ENCODE measurements at places on chromosomes 4 and X.

- DNase-seq, result no peak
Measured at GRCh38 chrX:19121466-19121865, 802 bp downstream of the ADGRG2 start.

DNA sequence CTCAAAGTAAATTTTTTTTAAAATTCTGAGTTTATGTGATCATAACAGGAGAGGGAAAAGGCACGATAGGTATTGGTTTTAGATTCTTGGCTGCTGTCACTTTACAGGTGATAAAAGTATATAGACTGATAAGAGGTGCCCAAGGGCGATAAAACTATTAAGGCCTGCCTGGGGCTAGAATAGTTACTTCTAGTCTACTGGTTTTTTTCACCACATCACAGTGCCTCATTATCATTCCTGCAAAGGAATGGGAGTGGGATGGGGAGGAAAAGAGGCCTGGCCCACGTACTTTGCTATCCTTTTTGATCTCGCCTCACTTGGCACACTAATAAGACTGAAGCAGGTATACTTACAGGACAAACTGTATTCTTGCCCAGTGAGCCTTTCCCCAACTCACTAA is 46.6 kb downstream of the CXorf58 start:
- DNase-seq, result no peak

- no peak for DNase-seq
Measured at GRCh38 chrX:108310506-108310905, 127.7 kb downstream of the COL4A6 start.

GRCh38 chr4:173529477-173530325 is at the start of gene HAND2:
TSS of gene HAND2 (minus strand) at chr4:173530229. CDS start at chr4:173529289, 940 bp downstream.
- DNase-seq, result no peak

GRCh38 chr4:65669111-65670019 is 924 bp downstream of the EPHA5 start:
- DNase-seq, result no peak

DNA sequence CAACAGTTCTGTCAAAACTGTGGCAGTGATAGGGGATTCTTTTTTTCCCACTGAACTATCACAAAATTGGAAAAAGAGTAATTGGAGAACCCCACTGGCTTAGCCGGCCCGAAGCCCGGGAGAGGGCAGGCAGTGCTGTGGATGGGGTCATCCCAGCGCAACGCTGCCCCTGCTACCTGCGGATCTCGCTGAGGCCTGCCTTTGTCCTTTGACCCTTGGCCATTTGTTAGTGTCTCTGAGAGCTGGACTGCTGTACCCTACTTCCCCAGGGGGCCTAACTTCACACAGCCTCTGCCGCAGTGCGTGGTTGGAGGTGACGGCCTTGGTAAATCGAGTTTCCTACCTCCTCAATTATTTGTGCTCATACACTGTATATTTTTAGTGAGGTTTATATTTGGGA is 43.0 kb upstream of the MSANTD1 start:
- DNase-seq, result no peak

DNA sequence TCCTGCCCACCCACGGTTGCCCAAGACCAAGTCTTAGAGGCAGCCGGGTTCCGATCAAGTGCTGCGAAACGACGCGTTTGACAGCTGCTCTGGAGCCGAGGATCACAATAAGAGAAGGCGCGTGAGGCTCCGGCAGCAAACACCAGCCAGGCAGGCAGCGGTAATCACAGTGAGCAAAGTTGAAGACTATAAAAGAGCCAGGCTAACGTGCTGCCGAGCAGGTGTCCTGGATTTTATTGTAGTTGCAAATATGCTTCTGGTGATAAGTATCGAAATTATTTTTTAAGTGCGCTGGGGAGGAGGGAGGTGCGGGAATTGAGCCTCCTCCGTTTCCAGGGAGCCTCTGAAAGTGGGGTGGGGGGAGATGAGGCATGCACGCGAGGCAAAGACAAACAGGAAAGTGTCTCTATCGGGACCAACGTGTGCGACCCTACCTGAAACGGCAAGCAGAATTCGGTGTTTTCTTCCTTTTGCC is 590 bp downstream of the GABRA2 start:
- no peak for DNase-seq

GRCh38 chrX:11138498-11139390 is 27.6 kb downstream of the HCCS start:
- no peak for DNase-seq

DNA sequence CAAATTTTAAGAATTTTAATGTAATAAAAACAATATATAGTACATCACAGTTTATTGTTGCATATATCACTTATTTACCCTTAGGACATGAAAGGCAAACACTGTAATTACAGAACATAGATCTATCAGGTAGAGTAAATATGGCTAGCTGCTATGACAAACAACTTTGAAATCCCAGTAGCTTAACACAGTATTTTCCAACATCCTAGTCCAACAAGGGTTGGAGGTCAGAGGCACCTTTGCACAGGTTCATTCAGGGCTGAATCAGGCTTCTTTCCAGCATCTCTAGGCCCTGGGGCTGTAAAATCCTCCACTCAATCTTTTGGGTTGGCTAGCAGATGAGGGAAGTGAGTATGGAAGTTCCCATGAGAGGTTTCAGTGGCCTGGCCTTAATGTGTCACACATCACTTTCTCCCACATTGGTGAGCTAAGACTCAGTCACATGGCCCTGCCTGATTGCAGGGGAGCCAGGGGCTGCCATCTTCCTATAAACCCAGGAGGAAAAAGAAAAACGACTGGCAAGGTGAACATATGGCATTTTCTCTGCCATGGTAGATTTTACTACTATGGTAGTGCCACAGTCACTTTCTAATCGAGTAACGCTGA is 32.9 kb downstream of the HERC6 start:
- no peak for DNase-seq

GRCh38 chrX:72128881-72129280 is 2.8 kb downstream of the RTL5 start:
- DNase-seq, result no peak

All from CD4-positive, alpha-beta T cell treated with Interleukin-10 for 1 hour (primary cell).